ENCODE measurements at places on chromosomes 7 and 10.

- no peak for DNase-seq
Measured at GRCh38 chr7:30921540-30922401, 10.1 kb downstream of the AQP1 start.

DNA sequence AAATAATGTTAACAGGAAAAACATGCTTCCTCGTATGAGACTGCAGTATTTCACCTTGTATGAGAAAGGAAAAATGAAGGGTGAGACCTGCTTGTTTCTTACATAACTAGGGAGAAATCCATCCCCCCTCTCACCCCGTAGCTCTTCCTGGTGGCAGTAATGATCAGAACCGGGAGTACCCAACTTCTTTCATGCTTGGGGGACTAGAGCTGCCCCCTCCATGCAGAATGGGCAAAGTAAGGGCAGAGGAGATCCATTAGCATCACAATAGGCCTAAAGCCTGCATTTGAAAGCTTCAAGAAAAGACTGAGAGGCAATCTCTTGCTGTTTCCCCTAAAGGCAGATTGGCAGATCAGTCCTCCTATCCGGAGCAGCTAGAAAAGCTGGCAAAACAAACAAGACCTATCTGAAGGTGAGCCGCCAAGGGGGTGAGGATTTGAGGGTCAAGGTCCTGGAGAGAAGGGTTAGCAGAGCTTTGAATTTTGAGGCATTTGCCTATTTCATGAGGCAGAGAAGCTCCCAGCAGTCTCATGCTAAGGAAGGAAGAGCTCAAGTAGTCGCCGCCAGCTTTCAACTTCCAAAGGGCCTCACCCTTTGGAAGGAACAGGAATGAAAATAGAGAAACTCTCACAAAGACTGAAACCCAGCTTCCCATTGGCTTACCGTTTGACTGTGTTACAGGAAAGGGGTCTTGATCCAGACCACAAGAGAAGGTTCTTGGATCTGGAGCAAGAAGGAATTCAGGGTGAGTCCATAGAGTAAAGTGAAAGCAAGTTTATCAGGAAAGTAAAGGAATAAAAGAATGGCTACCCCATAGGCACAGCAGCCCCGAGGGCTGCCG lies 36.2 kb downstream of the BAG3 start:
- DNase-seq: no peak

DNA sequence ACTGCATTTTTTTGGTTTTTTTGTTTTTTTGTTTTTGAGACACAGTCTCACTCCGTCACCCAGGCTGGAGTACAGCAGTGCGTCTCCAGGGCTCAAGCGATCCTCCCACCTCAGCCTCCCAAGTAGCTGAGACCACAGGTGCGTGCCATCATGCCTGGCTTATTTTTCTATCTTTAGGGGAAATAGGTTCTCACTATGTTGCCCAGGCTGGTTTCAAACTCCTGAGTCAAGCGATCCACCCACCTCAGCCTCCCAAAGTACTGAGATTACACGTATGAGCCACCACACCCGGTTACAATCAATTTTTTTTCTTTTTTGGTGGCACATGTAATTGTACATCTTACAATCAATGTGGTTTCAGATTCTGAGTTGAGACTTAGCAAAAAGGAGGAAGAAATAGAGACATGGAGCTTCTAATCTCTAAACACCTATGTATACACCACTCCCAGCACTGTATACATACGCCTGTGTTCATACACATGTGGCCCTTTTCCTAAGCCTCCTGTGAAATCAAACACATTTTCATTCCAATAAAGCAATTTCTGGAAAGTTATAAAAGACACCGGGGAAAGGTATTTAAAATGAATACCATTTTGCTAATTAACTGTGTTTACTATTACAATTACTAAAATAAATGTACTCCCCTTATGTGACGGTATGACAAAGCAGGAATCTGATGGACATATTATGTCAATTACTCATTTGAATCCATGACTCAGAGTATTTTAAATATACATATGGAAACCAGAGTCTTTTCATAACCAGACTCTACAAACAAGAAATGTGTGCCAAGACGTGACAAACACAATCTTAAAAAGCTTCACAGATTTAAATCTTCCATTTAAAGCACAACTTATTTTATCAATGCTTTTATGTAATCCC lies 40.9 kb downstream of the SMURF1 start:
- no peak for DNase-seq

- no peak for DNase-seq
Measured at GRCh38 chr10:19576576-19576975, 239.7 kb upstream of the PLXDC2 start.

DNA sequence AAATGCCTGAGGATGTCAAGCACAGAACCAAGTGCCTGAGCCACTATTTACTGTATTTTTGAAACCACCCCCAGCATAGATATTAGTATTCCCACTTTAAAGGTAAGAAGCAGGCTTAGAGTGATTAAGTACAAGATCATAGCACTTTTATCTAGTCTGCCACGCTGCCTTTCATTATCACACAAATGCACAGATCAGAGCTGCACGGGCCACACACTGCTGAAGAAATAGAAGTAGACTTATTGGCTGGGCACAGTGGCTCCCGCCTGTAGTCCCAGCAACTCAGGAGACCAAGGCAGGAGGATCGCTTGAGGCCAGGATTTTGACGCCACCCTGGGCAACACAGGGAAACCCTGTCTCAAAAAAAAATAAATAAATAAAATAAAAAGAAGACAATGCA lies 38.2 kb downstream of the NCAPG2 start:
- DNase-seq: no peak

GRCh38 chr7:140044251-140044650 lies 18.5 kb downstream of the PARP12 start:
- DNase-seq: no peak

- no peak for DNase-seq
Measured at GRCh38 chr7:48101352-48101751, 12.3 kb downstream of the UPP1 start.
